ENCODE measurements at places on chromosomes 2 and 18. TPM values are rescaled to one million over a fixed set of nuclear protein-coding genes. Genes with fewer than 3 reads are reported as not detected.

GRCh38 chr2:28338046-28338817 lies 54.4 kb upstream of the FOSL2 start:
- no peak for DNase-seq

The TOGARAM2 gene
- total RNA-seq, result not detected

The ARHGAP15 gene
- not detected for total RNA-seq

The GPD2 gene
- total RNA-seq, result 19.7 TPM

- DNase-seq, result no peak
Observed at GRCh38 chr2:9416267-9416961, 6.9 kb downstream of the ITGB1BP1 start.

GRCh38 chr18:3391704-3392466 lies 58.1 kb upstream of the TGIF1 start:
- DNase-seq, result no peak

The SNX17 gene
- 108 TPM for total RNA-seq

All from glomerular endothelial cell (primary cell).